ENCODE measurements at places on chromosomes 4 and X. TPM values are rescaled to one million over a fixed set of nuclear protein-coding genes. Genes with fewer than 3 reads are reported as not detected.

The EGF gene
- 4.0 TPM for polyA plus RNA-seq

The TRIM61 gene
- 3.5 TPM for polyA plus RNA-seq

The HS6ST2 gene
- polyA plus RNA-seq: 27.8 TPM

The SOWAHB gene
- 5.9 TPM for polyA plus RNA-seq

The PDE5A gene
- polyA plus RNA-seq: 43.4 TPM

The RAB33A gene
- polyA plus RNA-seq: 0.51 TPM

The TIMM8A gene
- 18.4 TPM for polyA plus RNA-seq

DNA sequence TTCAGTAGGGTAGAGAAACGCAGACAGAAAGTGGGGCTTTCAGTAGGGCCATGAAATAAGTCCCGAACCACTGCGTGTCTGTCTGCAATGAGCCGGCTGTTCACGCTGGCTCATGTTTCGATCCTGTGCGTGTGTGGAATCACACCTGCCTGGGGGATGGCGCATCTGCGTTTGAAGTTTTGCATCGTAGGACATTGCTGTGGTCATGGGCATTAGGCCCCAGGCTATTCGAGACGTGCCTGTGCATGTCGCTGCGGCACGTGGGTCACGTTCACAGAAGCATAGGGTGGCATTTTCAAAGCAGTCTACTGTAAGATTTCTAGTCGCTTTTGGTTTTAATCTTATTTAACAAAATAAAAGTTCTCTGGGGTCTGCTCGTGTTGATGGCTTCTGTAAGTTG lies 25.5 kb upstream of the HGFAC start:
- no peak for DNase-seq

DNA sequence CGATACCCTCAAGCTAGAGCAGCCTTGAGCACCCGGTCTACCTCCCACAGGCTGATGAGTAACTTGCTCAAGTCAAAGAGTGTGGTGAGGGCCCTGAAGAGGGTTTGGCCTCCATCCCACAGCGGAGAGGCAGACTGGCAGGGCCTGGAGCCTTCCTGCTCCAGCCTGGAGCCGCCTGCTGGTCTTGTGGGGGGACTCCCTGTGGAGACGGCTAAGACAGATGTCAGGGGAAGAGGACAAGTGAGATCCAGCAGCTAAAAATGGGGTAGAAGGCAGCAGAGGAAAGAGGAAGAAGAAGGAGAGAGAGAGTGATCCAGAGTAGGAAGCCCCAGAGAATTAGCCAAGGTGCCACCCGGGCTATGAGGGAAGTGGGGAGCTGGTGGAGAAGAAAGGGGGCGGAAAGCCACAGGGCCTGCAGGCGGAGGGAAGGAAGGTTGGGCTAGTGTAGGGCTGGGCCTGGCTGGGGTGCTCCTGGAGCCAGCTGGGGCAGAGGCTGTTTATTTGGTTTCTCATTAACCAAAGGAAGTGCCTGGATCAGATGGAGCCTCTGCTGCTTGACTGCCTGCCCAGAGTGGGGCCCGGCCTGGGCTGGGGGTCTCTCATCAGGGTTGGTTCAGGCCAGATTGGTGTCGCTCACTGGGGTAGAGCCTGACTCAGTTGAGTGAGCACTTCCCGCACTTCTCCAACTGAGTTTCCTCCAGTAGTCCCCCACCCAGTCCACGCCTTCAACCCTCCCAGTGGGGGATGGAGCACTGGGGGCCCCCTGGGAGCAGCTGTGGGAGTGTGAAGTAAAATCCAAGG lies 14.2 kb downstream of the EFNB1 start:
- DNase-seq: no peak

DNA sequence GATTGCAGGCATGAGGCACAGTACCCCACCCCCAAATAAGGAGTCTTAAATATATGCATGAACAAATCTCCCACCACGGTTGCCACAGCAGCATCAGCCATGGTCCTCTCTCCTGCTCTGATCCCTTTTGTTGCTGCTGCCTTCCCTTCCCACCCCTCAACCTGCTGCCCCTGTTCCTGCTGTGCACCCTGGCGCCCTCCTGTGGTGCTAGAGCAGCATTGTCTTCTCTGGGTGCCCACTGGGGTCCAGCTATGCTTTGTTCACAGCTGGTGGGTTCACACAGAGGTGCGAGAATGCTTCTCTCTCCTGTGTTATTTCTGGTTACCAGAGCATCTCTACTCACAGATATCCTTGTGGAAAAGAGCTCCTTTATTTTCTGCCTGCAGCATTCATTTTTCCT lies 116.2 kb downstream of the GATB start:
- no peak for DNase-seq

DNA sequence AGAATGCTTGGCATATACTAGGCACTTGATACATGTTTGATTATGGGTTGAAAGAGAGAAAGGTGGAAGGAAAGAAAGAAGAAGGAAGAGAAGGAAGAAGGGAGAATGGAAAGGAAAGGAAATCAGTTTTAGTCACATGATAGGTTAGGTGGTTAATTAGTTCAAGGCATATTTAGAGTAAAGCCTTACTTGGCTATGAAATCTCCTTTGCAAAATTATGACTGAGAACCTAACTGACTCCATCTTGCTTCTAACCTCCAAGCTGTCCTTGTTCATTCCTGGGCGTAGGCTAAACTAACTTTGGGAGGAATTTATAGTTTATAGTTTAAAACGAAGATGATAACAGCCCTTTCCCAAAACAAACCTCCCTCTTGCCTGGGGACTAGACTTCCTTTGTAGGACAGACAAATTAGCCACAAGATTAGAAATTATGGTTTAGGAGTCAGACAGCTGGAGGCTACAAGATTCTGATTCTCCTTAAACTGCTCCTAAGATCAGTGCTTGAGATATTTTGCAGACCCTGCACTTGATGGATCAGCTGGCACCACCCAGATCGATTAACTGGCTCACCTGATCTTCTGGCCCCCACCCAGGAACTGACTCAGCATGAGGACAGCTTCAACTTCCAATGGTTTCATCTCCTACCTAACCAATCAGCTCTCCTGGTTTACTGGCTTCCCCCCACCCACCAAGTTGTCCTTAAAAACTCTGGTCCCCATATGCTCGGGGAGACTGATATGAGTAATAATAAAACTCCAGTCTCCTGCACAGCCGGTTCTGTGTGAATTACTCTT lies 55.0 kb downstream of the TXK start:
- DNase-seq: no peak

DNA sequence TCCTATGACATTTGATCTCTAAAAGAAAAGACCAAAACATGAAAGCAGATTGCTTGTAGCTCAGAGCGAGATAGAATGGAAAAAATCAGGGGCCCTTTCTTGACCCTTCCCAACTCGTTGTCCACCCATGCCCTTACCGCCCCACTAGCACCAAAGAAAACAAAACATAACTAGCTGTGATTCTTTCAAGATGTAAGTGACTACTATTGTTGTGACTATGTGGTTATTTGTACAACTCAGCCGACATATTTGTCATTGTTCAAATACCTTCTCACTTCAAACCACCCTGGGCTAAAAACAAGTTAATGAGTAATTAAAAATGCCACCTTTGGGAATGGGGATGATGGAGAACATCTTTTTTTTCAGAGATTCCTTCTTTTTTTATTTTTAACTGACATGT lies 171.2 kb upstream of the GPC4 start:
- no peak for DNase-seq

DNA sequence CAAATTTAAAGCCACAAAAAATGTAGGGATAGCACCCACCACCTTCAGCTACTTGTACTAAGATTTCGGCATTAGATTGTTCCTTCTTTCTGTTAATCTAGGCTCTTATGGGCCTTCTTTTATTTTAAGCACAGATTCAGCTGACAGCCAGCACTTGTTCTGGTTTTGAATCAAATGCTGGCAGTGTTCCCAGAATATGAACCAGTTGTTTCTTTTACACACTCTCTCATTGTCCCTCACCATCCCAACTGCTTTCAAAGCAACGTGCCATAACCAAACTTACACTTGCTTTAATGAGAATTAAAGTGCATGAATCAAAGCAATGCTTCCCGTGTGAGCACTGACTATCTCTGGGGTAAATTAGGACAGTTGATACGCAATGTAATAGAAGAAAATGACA lies 744.5 kb upstream of the FAM241A start:
- DNase-seq: no peak

DNA sequence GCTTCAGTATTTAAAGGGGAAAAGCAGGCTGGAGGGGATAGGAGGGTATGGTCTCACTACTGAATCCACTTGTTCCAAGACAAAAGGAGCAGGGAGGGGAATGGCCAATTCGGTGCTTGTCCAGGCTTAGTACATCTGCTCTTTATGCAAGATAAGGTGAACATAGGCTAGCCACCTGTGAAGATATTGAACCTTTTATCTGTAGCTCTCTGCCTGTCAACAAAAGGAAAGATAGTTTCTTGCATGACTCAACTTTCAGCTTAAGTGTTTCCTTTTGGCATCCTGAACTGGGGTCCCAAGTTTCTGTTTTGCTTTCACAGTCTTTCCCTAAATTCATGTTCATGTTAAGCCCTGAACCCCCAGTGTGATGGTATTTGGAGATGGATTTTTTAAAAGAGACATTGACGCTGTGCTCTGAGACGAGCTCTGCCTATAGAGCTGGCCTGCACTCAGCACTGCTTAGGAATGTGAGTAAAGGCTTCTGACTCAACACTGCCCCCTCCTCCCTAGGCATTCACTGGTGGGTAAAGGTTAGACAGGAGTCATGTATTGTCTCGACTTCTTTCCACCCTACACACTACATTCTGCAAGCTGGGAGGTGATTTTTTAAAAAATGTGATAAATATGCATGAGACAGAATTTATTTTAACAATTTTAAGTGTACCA lies 28.2 kb downstream of the FAM149A start:
- DNase-seq: no peak

DNA sequence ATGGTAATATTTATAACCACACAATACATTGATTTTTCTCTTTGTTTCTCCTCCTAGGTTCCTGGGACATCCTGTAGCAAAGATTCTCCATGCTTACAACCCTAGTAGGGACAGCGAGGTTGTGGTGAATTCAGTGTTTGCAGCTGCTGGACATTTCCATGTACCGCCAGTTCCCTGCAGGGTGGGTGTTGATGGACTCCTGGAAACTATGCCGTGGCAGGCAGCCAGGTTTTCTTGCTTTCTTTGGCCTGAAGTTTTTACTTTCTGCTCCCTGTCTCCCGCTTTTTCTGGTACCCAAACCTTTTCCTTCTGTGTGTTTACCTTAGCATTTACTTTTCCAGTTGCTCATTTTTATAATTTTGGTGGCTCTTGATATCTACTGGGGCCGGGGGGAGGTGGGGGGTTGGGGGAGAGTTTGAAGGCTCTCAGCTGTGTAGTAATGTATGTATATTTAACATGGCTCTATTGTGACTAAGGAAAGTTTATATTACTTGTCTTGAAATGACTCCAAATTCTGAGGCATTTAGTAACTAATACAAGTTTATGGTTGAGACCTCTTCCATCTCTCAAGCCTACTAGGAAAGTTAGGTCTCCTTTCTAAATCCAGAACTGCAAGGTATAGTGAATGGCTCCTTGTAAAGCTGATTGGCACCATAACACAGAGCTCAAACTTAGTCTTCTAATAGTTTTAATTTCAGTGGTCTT lies 89.7 kb downstream of the TMEM131L start:
- no peak for DNase-seq

- DNase-seq: no peak
Observed at GRCh38 chr4:89305028-89305427, 2.6 kb downstream of the GPRIN3 start.

- DNase-seq: peak; percentile 7
Observed at GRCh38 chrX:34654696-34655490, 2.2 kb downstream of the TMEM47 start.

- no peak for DNase-seq
Observed at GRCh38 chr4:96887857-96888256, 1048.0 kb downstream of the PDHA2 start.

DNA sequence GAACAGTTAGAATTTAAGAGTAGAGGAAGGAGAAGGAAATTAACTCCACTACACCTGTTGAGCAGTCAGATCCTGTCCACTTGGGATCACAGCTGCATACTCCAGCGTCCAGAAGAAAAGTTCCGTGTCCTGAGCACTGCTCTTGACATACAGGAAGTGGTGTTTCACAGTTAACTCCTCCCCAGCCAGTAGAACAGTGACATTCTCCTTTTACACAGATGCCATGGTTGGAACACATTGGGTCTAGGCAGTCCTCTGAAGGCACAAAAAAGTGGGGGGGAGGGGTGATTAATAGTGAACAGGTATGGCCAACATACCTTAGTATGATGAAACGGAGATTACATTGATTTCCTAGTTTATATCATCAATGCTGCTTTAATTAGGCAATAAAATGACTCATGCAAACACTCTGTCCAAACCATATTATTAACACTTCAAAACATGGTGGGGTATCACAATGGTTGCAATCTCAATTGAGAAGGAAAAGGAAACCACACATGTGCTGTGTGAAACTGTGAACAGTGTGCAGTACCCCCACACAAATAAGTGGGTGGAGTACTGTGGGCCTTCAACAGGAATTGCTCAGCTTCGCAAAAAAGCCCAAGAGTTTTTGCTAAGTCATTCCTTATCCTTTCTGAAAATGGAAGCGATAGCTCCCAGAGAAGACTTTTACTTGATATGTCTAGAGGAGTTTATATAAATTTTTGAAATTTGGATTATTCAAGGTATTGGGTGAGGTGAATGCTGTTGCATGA lies 295.6 kb downstream of the SH2D1A start:
- no peak for DNase-seq

DNA sequence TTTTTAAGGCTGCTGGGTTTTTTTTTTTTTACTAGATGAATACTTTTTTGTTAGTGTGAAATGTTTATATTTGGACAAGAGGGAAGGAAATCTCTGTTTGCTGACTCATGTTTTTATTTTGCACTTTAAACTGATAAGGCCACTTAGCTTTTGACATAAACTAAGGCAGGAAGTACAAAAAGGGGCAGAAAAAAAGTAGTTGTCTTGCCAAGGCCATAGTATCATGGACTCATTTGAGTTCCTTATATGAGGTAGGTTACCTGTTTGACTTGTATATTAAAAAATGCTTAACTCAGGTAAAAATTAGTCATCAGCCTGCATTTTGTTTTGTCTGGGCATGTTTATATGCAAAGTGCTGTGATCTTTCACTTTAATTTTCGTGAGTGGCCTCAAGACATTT lies 26.0 kb downstream of the SMAD1 start:
- DNase-seq: no peak

Measured in left renal cortex interstitium (tissue), 4 donors.